Activated CD4-positive, alpha-beta memory T cell treated with anti-CD3 and anti-CD28 coated beads, Interleukin-2, amount 10 ng/mL, durations not matched to agents 7 days and 5 days (primary cell): ENCODE measurements at places on chromosomes 4 and X. TPM values are rescaled to one million over a fixed set of nuclear protein-coding genes. Genes with fewer than 3 reads are reported as not detected.

ANK2 gene
- total RNA-seq = 1.5 TPM

SYTL5 gene
- not detected for total RNA-seq

EIF4E gene
- 80.1 TPM for total RNA-seq

DNA sequence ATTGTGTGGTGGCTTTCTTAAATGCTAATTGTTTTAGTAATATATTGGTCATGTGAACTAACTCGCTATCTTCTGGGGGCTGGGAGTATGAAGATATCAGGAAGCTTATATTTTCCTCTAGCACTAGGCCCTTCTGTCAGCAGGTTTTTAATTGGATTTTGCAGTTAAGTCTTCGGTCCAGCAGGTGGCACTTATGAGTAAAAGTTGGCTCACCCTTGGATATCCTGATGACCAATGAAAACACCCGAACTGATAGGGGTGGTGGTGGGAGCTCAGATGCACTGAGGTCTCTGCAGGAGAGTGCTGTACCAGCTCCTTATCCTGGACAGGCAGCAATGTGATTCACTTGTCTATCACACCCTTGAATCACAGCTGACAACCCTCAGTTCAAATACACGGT is 1365.8 kb upstream of the DIAPH2 start:
- H3K36me3 ChIP-seq = no peaks in the 10 kb centered on the region
- DNase-seq = no peak
- no peaks in the 10 kb centered on the region for H3K27me3 ChIP-seq
- no peaks in the 10 kb centered on the region for H3K4me1 ChIP-seq

DNA sequence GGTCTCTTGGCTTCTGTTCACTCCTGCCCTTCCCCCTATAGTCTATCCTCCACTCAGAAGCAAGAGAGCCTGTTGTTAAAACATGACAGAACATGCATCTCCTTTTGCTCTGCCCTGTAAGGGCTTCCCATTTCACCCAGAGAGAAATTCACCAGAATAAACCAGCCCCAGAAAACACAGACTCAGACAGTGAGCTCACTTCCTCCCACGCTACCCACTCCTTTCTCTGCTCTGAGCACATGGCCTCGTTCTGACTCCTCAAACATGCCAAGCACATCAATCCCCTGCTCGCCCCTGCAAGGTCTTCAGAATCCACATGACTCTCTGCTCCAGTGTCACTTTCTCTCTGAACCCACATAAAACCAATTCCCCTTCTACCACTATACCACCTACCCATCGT is 50.4 kb downstream of the MID1 start:
- no peak for DNase-seq
- no peaks in the 10 kb centered on the region for H3K4me1 ChIP-seq
- H3K36me3 ChIP-seq = no peaks in the 10 kb centered on the region
- H3K27me3 ChIP-seq = no peaks in the 10 kb centered on the region
- no peak overlapping the region for H3K27ac ChIP-seq

DNA sequence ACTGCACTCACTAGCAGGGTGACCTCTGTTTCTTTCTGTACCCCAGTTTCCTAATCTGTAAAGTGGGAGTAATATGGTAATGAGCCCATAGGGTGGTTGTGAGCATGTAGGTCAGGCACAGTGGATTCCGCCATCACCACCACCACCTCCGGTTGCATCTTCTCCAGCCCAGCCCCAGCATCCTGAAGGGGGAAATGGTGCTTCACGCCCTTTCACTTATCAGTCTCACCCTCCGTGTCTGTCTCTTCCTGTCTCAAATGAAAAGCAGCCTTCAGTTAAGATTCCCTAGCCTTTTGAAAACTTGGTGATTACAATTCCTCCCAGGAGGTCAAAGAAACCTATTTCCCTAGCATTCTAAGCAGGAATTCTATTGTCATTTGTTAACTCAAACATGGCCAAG is 16.9 kb upstream of the XPNPEP2 start:
- H3K4me3 ChIP-seq = no peak overlapping the region
- no peaks in the 10 kb centered on the region for H3K36me3 ChIP-seq
- no peak overlapping the region for H3K27ac ChIP-seq
- peak; percentile 35 for DNase-seq
- no peaks in the 10 kb centered on the region for H3K27me3 ChIP-seq

DNA sequence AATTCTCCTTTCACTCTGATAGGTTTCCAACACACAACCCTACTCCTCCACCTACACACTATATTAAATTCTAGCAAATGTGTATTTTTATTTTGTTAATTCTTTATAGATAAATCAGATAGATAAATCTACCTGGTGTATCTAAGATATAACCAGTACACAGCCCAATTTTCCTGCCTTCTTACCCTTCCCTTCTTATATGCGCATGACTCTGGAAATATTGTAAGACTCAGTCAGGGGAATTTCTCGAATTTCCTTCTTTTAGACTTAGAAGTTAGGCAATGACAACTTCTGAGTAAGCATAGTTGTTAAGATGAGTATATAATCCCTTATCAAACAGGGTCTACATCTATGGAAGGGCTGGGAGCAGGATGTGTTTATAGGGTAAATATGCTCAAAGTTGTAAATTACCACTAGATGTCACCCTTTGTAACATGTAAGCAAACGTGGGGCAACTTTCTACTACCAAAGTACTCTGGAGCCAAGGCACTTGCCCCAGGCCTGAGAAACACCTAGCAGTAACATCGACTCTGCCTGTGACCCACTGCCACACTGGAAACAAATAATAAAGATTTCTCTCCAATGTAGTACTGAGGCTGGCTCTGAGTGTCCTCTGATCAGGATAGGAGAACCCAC is 444.7 kb downstream of the IQCM start:
- no peaks in the 10 kb centered on the region for H3K27me3 ChIP-seq
- H3K36me3 ChIP-seq = no peaks in the 10 kb centered on the region
- no peak overlapping the region for H3K4me3 ChIP-seq
- no peak for DNase-seq
- H3K4me1 ChIP-seq = no peaks in the 10 kb centered on the region
